ENCODE measurements at places on chromosomes 11 and 22.

- DNase-seq, result no peak
These were observed 1.6 kb downstream of the THY1 start for GRCh38 chr11:119421351-119421750.

GRCh38 chr22:19818324-19819207 lies 36.1 kb downstream of the GNB1L start:
- no peak for DNase-seq

GRCh38 chr11:45262900-45263299 lies 23.2 kb downstream of the SYT13 start:
- DNase-seq, result no peak

DNA sequence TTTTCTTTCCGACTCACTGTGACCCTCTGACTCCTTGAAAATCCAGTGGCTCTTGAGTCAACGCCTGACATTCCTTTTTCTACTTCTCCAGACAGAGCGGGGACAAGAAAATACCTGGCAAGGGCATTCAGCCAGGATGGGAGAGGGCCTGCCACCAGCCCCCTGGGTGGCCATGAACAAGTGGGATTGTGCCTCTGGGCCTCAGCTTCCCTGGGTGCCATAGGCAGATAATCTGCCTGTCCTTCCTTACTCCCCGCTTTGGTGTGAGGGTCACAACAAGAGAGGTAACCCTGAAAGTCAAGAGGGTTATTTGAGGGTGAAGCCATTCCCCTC lies 613.9 kb upstream of the CADM1 start:
- no peak for DNase-seq

GRCh38 chr11:38095268-38095667 lies 1497.2 kb upstream of the RAG2 start:
- no peak for DNase-seq

DNA sequence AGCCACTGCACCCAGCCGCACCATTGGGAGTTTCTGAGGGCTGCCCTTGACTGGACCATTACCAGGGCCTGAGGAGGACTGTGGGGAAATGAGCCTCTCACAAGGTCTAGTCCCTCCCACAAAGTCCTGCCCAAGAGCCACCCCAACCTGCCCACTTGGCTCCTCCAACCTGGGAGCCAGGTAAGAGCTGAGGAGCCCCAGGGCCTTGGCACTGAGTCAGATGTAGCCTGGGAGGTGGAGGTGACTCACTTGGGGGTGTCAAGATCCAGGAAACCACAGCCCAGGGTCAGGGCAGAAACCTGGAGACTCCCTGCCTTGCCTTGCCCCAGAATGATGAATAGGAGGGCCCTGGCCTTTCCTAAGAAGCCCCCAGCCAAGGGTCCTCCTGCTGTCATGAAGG lies 25.8 kb upstream of the P2RY2 start:
- no peak for DNase-seq

- no peak for DNase-seq
These were observed 829 bp upstream of the ZBED5 start for GRCh38 chr11:10858439-10859325.

GRCh38 chr22:50184902-50185374 lies 775 bp upstream of the TRABD start:
- no peak for DNase-seq

DNA sequence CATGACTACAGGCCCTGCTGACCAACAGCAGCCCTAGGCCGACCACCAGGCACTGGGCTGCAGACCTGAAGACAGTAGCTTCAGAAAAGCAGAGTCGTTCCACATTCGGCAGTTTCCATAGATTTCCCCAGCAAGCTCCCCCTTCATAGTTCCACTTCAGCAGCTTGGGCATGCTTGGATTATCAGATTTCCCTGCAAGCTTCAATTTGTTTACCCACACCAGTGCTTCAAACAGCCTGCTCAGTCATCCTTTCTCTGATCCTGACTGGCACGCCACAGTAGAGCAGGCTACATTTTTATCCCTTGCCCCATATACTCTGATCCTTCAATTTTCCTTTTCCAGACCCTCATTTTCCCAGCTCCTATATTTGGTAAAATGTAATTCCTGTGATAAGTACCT lies 51.1 kb upstream of the CFAP300 start:
- no peak for DNase-seq

DNA sequence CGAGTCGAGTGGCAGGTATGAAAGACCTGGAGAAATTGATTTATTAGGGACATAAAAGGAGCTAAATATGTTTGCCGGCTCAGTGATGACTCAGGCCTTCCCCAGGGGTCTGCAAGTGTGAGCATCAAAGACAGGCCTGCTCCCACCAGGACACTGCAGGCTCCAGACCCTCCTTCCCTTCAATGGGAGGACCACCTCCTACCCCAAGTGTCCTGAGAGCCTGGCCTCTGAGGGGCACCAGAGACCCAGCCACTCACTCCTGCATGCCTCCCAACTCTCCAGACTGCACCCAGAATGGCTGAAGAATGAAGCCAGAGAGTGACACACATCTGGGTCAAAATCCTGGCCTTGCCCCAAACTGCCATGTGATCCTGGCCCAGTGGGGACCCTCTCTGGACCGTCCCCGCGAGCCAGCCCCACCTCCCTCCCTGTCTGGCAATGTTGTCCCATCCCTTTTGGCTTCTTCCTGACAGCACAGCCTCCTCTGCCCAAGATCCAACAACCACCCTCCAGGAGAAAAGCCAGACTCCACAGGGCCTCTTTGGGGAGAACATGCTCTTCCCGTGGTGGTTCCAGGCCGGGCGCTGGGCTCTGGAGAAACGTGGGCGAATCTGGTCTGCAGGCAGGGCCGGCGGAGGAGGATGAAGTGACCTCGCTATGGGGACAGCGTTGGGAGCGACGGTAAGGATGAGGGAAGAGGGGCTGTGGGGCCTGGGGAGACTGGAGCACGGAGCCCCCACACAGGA lies 36.2 kb downstream of the CYTH4 start:
- no peak for DNase-seq

DNA sequence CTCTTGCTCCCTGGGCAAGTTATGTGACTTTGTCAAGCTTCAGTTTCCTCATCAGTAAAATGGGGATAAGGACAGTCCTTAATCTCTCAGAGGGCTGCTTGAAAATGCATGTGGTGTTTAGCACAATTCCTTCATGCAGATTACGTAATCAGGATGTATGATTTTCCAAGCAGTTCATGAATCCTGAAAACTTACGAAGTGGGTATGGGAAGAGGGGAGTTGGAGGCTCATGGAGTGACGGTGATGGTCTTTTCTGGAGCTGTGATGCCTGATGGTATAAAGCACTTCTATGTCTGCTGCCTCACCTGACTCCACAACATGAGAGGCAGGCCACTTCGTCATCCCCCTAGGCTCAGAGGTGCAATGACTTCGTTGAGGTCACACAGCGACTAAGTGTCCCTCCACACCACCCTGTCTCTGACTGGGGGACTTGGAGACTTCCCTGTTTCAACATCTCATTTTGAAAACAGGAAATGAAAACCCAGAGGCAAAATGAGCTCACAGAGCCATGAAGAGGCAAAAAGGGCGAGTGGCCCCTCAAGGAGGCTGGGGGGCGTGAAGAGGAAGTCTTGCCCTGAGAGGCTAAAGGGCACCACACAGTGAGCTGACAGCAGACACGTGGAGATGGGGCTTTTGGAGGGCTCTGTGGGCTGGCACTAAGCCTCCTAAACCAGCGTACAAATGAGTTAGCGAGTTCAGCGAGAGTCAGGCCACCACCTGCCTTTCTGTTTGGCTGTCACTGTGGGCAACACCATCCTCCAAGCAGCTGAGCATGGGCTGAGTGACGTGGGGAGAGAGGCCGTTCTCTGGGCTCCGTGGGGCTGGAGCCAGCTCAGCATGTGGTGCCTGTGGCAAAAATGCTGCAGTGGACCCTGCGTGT lies 10.1 kb downstream of the MCM5 start:
- DNase-seq, result peak; percentile 32

DNA sequence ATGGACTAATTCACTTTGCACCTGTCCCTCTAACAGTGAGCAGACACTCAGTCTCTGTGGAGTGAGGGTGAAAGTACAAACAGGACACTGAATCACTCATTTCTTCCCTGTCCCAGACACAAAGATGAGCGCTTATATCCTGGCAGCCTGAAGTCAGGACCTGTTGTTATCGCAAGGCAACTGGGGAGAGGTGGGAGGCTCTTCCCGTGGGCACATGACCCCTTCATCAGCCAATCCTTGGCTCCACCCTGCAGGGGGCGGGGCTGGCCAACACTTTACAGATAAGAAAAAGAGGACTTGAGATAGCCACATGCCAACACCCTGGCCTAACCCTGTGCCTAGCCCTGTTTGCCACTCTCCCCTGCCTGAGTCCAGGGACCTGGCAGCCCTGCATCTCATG lies 29.5 kb upstream of the TESMIN start:
- DNase-seq, result peak; percentile 6

DNA sequence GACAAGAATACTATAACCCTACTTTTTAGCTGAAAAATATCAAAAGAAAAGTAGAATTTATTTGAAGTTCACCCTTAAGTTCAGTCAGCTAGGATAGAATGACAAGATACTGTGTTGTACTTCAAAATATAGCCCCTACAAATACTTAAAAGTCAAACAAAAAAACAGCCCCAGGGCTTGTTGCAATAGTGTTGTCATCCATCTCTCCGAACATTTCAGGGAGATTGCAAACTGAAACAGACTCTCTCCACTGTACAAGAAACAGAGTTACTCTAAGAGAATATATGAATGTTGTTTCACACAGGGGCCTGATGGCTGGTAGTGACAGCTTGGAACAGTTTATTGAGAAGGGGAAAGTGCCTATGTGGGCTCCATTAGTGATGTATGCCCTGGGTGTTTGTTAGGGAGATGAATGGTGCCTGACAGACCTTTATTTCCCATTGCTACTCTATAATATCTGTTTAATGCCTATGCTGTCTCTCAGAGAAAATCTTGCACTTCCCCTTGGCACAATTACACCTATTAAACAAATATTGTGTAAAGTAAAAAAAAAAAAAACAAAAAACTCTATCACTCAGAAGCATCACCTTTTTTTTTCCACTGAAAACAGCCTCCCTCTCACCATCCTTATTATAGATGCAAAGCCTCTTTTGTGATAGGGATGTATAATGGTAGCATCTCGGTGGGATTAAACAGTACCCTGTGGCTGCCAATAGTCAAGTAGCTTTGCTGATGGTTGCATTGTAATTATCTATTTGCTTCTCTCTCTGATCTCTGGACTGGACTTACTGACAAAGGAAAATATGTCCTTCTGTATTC lies 506.3 kb upstream of the LUZP2 start:
- DNase-seq, result no peak

DNA sequence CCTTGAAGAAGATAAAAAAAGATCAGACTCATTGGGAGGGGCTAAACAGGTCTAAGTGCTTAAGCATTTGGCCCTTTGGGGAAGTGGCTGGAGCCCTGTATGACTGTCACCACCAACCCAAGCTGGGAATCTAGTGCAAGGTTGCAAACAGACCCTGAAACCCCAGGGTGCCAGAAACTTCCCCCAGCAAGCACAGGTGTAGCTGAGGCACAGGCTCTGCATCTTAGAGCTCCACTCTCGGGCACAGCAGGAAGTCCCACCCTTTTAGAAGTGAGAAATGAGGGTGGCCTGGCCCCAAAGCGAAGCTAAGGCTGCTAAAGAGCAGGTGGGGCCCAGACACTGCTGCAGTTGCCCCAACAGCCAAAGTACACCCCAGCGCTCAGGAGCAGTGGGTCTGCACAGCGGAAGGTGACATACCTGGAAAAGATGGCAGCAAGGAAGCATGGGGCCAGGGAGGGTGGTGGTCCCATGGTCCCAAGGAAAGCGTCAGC lies 5.8 kb upstream of the KDM2A start:
- no peak for DNase-seq

GRCh38 chr11:130490682-130491449 lies 42.4 kb downstream of the ADAMTS15 start:
- DNase-seq, result no peak

DNA sequence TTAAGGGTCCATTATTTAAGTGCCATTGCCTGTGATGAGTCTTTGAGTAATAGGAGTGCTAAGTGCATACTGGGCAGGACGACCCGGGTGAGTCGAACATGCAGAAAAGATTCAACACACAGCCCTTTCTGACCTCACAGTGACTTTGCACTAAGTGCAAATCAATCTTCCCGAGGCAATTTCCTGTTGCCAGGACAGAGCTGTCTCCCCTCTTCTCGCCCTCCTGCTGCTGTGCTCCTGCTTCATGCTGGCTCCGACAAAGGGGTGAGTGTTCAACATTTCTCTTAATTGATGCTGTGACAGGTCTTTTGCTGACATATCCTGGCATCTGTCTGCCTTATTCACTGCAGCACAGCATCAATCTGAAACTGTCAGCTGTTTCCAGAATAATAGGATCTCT lies 42.0 kb downstream of the MCHR1 start:
- no peak for DNase-seq

DNA sequence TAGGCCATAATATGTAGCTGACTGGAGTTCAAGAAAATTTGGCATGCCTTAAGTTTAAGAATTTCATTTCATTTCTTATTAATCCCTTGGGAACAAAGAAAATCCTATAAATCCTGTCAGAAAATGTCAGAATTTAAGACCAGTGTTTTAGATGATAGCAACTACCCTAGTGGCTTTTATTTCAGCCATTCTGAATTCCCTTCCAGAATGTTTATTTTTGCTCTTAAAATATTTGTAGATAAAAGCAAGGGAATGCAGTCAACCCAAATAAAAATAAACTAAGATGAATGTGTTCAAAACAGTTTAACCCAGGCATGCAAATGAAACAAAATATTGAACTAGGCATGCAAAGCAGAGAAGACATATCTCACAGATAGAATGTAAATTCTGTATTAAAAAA lies 356.9 kb upstream of the LRRC4C start:
- no peak for DNase-seq

- no peak for DNase-seq
These were observed 13.6 kb downstream of the MRGPRD start for GRCh38 chr11:68966894-68967780.

GRCh38 chr11:61747192-61747966 lies 5.1 kb upstream of the MYRF start:
- no peak for DNase-seq

- no peak for DNase-seq
These were observed 5.5 kb downstream of the PHRF1 start for GRCh38 chr11:581752-582151.

DNA sequence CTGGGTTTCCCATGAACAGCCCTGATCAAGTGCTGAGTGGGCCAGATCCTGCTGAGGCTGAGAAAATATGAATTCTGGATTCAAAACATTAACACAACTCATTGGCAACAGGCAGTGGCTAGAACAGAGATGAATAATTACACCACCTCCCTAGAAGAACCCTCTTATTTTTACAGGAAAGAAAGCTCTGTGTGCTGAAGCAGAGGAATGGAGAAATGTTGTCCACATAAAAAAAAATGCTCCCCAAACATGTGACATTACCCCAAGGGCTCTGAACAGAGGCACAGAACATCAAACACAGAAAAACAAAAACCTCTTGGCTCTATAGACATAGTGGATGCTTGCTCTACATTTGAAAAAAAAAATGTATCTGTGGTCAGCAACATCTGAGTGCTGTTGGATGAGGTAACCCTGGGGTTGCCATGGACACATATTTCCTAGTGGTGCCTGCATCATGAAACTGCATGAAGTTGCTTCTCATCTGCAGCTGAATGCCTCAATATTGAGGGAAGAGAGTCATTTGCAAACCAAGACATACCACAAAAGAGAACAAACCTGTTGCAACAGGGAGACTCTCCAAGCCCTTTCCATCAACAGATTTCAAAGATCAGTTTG lies 98.8 kb downstream of the SNX19 start:
- no peak for DNase-seq

- no peak for DNase-seq
These were observed 6.1 kb downstream of the TCIRG1 start for GRCh38 chr11:68044898-68045351.

Measured in stimulated activated CD8-positive, alpha-beta memory T cell treated with anti-CD3 and anti-CD28 coated beads, Interleukin-7, amount 100 ng/mL, for 48 hours (primary cell).